ENCODE measurements at places on chromosomes 5 and 9. TPM values are rescaled to one million over a fixed set of nuclear protein-coding genes. Genes with fewer than 3 reads are reported as not detected.

SLC2A8 gene
- total RNA-seq: 18.5 TPM

DNA sequence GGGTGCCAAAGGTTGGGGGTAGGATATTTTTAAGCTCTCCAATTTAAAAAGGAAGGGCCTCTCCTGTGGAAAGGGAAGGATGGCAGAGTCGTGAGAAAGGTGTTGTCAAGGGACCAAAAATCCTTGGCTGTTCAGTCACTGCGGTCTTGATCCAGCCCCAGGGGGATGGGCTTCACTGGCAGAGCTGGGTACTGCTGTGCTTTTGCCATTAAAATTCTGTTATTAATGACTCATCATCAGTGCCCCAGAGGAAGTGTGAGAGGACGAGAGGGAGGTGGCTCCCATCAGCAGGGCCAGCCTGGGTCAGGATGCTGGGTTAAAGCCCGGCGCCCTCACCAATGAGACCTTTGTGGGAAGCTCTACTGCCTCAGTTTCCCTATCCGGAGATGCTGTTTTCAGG, 16.7 kb downstream of the PCDH12 start:
- peaks cover 40% of the 10 kb centered on the region for H3K4me1 ChIP-seq
- DNase-seq: no peak
- H3K27me3 ChIP-seq: no peaks in the 10 kb centered on the region

GRCh38 chr5:93636837-93637236, 53.8 kb downstream of the NR2F1 start:
- H3K27me3 ChIP-seq: no peaks in the 10 kb centered on the region
- no peak overlapping the region for H3K27ac ChIP-seq
- H3K4me1 ChIP-seq: no peaks in the 10 kb centered on the region
- no peak overlapping the region for H3K4me3 ChIP-seq
- DNase-seq: no peak

DNA sequence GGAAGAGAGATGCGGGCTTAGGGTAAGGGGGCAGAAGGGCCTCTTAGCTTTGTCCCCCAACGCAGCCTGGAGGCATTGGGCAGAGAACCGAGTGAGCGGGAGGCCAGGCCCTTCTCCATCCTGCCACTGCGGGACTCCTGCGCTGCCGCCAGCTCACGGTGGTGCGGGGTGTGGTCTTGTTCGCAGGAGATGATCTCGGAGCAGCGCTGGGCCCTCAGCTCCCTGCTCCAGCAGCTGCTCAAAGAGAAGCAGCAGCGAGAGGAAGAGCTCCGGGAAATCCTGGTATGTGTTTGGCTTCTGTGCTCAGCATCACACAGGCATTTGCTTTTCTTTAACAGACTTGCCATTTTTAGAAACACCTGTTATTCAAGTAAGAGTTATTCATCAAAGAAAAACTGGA, 41.3 kb downstream of the LRSAM1 start:
- no peaks in the 10 kb centered on the region for H3K27me3 ChIP-seq
- peaks cover 94% of the 10 kb centered on the region for H3K36me3 ChIP-seq
- no peak for DNase-seq
- H3K4me1 ChIP-seq: peaks cover 3% of the 10 kb centered on the region
- H3K4me3 ChIP-seq: no peak overlapping the region
- H3K27ac ChIP-seq: no peak overlapping the region

All from lower lobe of right lung (tissue), 2 donors.